ENCODE measurements at places on chromosomes 7 and 10. TPM values are rescaled to one million over a fixed set of nuclear protein-coding genes. Genes with fewer than 3 reads are reported as not detected.

DNA sequence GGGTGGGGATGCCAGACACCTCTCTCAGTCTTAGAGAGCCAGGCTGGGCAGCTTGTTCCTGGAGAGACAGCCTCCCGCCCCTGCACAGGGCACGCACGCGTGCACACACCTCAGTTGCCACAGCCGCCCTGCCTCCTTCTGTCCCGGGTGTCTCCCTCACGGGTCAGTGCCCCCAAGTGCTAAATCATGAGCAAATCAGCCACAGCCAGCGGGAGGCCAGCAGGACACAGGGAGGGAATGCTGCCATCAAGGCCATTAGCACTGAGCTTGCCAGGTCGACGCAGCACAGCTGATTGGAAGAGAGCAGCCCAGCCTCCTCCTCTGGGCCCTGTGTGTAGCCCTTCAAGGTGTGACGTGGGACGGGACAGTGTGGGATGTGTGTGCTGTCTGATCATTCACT, 130.4 kb downstream of the CDH23 start:
- H3K27ac ChIP-seq, result no peak overlapping the region
- H3K36me3 ChIP-seq, result no peaks in the 10 kb centered on the region
- no peak overlapping the region for H3K4me3 ChIP-seq
- no peaks in the 10 kb centered on the region for H3K27me3 ChIP-seq
- no peak for DNase-seq

DNA sequence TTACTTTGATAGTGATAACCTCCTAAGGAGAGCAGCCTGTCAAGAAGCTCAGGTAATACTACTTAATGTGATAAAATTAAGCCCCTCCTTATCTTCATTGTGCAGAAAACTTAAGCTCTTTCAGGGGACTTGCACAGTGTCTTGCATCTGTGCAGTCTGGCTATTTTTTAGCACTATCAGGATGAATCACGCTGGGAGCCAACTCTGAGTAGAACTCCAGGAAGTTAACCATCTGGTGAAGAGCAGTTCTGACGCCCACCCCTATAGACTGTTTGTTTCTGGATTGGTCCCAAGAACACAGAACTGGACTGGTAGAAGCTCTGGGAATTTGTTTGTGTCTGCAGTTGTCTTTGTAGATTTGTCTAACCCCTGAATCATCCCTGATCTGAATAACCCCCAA, 41.9 kb downstream of the AGK start:
- no peak overlapping the region for H3K27ac ChIP-seq
- no peaks in the 10 kb centered on the region for H3K27me3 ChIP-seq
- no peaks in the 10 kb centered on the region for H3K36me3 ChIP-seq
- H3K4me1 ChIP-seq, result no peaks in the 10 kb centered on the region

GRCh38 chr7:71625545-71625944, 493.6 kb downstream of the GALNT17 start:
- DNase-seq, result no peak
- H3K27me3 ChIP-seq, result no peaks in the 10 kb centered on the region
- no peak overlapping the region for H3K27ac ChIP-seq
- H3K36me3 ChIP-seq, result no peaks in the 10 kb centered on the region

- H3K36me3 ChIP-seq, result no peaks in the 10 kb centered on the region
- no peaks in the 10 kb centered on the region for H3K4me1 ChIP-seq
- H3K27ac ChIP-seq, result no peak overlapping the region
- no peaks in the 10 kb centered on the region for H3K27me3 ChIP-seq
Measured at GRCh38 chr10:5532618-5533097, 7.9 kb downstream of the CALML3 start.

GRCh38 chr7:40058636-40059035, 75.8 kb downstream of the MPLKIP start:
- H3K27ac ChIP-seq, result no peak overlapping the region
- no peak overlapping the region for H3K4me3 ChIP-seq
- no peaks in the 10 kb centered on the region for H3K27me3 ChIP-seq
- no peaks in the 10 kb centered on the region for H3K4me1 ChIP-seq
- no peak for DNase-seq

GRCh38 chr7:90958647-90959046, 305.6 kb upstream of the FZD1 start:
- no peaks in the 10 kb centered on the region for H3K27me3 ChIP-seq
- H3K36me3 ChIP-seq, result no peaks in the 10 kb centered on the region
- H3K4me1 ChIP-seq, result no peaks in the 10 kb centered on the region

GRCh38 chr10:103855424-103855823, at the start of gene SH3PXD2A:
Gene SH3PXD2A, minus strand, starts transcription at chr10:103855576. Its CDS starts 310 bp downstream, at chr10:103855266.
- H3K27ac ChIP-seq, result peak within 1 kb of the TSS; percentile 51
- DNase-seq, result no peak

GRCh38 chr7:131501422-131501821, 55.0 kb downstream of the PODXL start:
- no peak overlapping the region for H3K4me3 ChIP-seq
- no peak overlapping the region for H3K27ac ChIP-seq
- H3K4me1 ChIP-seq, result no peaks in the 10 kb centered on the region
- H3K27me3 ChIP-seq, result no peaks in the 10 kb centered on the region
- DNase-seq, result no peak

DNA sequence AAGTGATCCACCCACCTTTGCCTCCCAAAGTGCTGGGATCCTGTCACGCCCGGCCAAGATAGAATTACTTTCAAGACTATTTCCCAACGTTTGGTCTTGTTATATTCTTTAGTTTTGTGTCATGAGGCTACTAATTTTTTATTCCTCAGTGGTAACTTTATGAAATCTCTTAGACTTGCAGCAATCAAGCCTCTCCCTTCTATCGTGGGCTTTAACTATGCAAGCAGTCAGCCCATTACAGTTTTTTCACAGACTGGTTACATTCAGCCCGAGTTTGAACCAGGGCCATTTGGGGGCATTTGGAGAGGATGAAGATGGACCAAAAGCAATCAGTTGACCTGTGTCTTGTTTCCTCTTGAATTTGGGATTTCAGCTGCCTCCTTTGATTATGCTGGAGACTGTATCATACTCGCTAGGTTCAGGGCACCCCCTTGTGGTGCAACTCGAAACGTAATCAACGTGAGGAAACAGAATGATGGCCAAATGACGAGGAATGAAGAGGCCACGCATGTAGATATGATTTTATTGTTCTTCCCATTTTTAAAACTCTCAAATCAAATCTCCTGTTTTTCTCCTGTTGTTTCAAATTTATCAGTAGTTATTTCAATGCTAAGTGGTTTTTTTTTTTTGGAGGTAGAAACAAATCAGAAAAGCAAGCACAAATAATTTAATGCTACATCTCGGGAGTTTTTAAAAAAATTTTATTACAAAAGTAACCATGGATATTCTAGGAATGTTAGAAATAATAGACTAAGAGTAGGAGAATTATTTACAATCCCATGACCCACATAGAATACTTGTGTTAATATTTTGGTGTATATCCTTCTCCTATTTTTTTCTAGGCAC, 151.6 kb downstream of the KIAA1217 start:
- H3K4me1 ChIP-seq, result no peaks in the 10 kb centered on the region
- peak; percentile 81 for DNase-seq
- H3K27me3 ChIP-seq, result no peaks in the 10 kb centered on the region
- no peaks in the 10 kb centered on the region for H3K36me3 ChIP-seq
- no peak overlapping the region for H3K4me3 ChIP-seq

DNA sequence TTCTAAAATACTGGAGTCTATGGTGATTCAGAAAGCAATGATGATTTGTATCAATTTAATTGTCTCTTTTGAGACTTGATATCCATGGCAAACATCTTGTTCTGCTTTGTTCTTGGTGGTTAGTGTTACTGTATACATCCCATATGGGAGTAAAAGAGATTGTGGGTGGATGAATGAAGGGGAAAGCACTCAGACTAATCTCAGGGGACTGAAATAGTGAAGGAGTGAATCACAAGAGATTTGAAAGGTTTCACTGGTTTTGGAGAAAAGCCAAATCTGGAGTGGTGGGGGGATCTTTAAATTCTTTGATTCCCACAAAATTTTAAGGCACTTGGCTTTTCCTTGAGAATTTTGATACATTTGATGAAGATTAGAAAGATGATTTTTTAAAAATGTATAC, 369.4 kb downstream of the INHBA start:
- H3K27me3 ChIP-seq, result no peaks in the 10 kb centered on the region
- no peak overlapping the region for H3K4me3 ChIP-seq
- H3K4me1 ChIP-seq, result no peaks in the 10 kb centered on the region
- no peak for DNase-seq
- H3K27ac ChIP-seq, result no peak overlapping the region
- no peaks in the 10 kb centered on the region for H3K36me3 ChIP-seq

- no peak overlapping the region for H3K4me3 ChIP-seq
- H3K4me1 ChIP-seq, result no peaks in the 10 kb centered on the region
- DNase-seq, result no peak
- no peak overlapping the region for H3K27ac ChIP-seq
- no peaks in the 10 kb centered on the region for H3K27me3 ChIP-seq
Measured at GRCh38 chr10:58963101-58963534, 213.3 kb upstream of the PHYHIPL start.

DNA sequence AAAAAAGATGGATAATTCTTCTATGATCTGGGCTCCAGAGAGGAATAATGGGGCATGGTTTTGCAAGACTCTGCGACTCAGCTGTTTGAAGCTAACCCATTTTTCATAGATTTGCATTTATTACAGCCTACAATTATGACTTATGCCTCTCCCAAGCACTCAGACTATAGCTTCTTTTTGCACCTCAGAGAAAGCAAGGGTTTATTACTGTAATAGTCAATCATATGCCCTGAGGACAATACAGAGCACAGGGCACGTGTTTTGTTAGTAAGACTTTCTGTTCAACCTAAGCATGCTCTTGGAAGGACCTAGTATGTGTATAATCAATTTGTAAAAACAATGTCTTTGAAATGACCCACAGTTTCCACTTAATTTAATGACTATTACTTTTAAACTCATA, 221.2 kb downstream of the PARD3 start:
- H3K4me3 ChIP-seq, result no peak overlapping the region
- H3K27me3 ChIP-seq, result no peaks in the 10 kb centered on the region
- no peaks in the 10 kb centered on the region for H3K36me3 ChIP-seq
- no peak overlapping the region for H3K27ac ChIP-seq

DNA sequence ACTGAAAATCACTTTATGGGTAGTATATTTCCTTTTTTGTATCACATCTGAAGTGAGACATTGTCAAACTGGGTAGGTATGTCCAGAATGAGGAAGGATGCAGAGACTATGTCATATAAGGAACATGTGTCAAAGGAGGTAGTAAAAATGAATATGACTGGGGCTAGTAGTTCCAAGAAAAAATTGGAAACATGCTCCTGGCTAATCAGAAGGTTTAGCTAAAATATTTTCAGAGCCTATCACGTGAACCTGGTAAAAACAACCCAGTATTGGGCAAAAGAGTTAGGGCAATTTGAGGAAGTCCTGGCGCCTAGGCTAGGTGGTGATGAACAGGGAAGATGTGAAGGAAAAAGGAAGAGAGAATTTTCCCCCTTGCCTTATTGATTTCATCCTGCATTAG, 26.4 kb downstream of the ENTPD1 start:
- no peak overlapping the region for H3K27ac ChIP-seq
- no peaks in the 10 kb centered on the region for H3K27me3 ChIP-seq
- no peak overlapping the region for H3K4me3 ChIP-seq
- DNase-seq, result no peak
- no peaks in the 10 kb centered on the region for H3K4me1 ChIP-seq

- H3K4me1 ChIP-seq, result no peaks in the 10 kb centered on the region
- DNase-seq, result no peak
- H3K27ac ChIP-seq, result no peak overlapping the region
- no peaks in the 10 kb centered on the region for H3K36me3 ChIP-seq
Measured at GRCh38 chr7:127413962-127414361, 21.5 kb upstream of the ZNF800 start.

DNA sequence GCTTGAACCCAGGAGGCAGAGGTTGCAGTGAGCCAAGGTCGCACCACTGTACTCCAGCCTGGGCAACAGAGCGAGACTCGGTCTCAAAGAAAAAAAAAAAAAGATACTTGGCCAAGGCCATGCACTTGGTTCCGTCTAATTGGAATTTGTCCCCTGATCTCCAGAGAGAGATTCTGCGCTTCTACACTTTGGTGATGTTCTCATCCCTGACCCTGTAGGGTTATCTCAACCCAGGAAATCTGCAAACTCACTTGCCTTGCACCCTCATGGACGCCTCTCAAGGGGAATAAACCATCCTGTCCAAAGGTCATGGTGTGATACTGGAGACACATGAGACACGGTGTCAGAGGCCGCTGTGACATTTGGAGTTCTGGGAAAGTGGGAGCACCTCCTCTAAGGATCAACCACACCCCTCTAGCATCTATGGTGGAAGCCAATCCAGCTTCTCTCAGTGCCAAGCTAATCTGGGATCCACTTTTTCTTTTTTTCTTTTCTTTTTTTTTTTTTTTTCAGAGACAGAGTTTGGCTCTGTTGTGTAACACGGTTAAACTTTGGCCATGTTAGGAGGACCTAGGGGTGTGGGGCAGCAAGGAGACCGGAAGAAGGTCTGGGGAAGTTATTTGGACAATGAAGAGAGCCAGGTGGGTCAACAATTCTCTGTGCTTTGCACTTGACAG, 7.8 kb upstream of the POR start:
- H3K36me3 ChIP-seq, result no peaks in the 10 kb centered on the region
- no peaks in the 10 kb centered on the region for H3K27me3 ChIP-seq
- no peak overlapping the region for H3K4me3 ChIP-seq
- H3K4me1 ChIP-seq, result no peaks in the 10 kb centered on the region
- no peak overlapping the region for H3K27ac ChIP-seq

GRCh38 chr10:7258948-7259523, 151.8 kb downstream of the SFMBT2 start:
- no peak overlapping the region for H3K27ac ChIP-seq
- H3K27me3 ChIP-seq, result no peaks in the 10 kb centered on the region
- H3K4me1 ChIP-seq, result no peaks in the 10 kb centered on the region
- H3K4me3 ChIP-seq, result no peak overlapping the region
- no peaks in the 10 kb centered on the region for H3K36me3 ChIP-seq
- DNase-seq, result no peak

GRCh38 chr7:142338633-142339501, 81.0 kb upstream of the PRSS58 start:
- H3K36me3 ChIP-seq, result no peaks in the 10 kb centered on the region
- no peaks in the 10 kb centered on the region for H3K4me1 ChIP-seq
- no peak overlapping the region for H3K4me3 ChIP-seq
- H3K27ac ChIP-seq, result no peak overlapping the region
- H3K27me3 ChIP-seq, result no peaks in the 10 kb centered on the region
- DNase-seq, result no peak

DNA sequence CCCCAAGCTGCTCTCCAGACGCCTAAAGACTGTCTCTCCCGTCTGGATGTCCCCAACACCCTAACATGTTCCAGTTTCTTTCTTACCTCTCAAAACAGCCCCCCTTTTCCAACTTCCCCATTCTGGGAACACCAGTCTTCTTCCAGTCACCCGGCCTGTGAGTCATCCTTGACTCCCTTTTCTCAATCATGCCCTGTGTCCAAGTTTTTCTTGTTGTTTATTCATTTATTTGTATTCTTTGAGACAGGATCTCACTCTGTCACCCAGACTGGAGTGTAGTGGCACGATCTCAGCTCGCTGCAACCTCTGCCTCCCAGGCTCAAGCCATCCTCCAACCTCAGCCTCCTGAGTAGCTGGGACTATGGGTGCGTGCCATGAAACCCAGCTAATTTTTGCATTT, 15.6 kb downstream of the SNX10 start:
- no peak for DNase-seq
- H3K4me1 ChIP-seq, result no peaks in the 10 kb centered on the region
- H3K4me3 ChIP-seq, result no peak overlapping the region
- peak overlapping the region; percentile 33 for H3K27ac ChIP-seq

SPDYE16 gene
- not detected for total RNA-seq

RPEL1 gene
- not detected for total RNA-seq

OPN1SW gene
- not detected for total RNA-seq

PLCE1 gene
- total RNA-seq, result 45.5 TPM

ZNF239 gene
- 1.9 TPM for total RNA-seq

CALD1 gene
- 27.4 TPM for total RNA-seq

PNLIPRP3 gene
- not detected for total RNA-seq

VSIR gene
- 41.2 TPM for total RNA-seq

INA gene
- total RNA-seq, result 1.4 TPM

HMX2 gene
- 0.13 TPM for total RNA-seq

KIF20B gene
- 32.0 TPM for total RNA-seq

UCMA gene
- not detected for total RNA-seq
